Activated CD4-positive, alpha-beta T cell treated with anti-CD3 and anti-CD28 coated beads, Interleukin-2, amount 50 U/mL, for 24 hours (primary cell): ENCODE measurements at places on chromosomes 6 and 20.
A peak's percentile ranks its signal among the peaks of the same experiment; 100 is the strongest.

GRCh38 chr6:2630891-2631571 is 119.7 kb downstream of the MYLK4 start:
- no peak for DNase-seq

DNA sequence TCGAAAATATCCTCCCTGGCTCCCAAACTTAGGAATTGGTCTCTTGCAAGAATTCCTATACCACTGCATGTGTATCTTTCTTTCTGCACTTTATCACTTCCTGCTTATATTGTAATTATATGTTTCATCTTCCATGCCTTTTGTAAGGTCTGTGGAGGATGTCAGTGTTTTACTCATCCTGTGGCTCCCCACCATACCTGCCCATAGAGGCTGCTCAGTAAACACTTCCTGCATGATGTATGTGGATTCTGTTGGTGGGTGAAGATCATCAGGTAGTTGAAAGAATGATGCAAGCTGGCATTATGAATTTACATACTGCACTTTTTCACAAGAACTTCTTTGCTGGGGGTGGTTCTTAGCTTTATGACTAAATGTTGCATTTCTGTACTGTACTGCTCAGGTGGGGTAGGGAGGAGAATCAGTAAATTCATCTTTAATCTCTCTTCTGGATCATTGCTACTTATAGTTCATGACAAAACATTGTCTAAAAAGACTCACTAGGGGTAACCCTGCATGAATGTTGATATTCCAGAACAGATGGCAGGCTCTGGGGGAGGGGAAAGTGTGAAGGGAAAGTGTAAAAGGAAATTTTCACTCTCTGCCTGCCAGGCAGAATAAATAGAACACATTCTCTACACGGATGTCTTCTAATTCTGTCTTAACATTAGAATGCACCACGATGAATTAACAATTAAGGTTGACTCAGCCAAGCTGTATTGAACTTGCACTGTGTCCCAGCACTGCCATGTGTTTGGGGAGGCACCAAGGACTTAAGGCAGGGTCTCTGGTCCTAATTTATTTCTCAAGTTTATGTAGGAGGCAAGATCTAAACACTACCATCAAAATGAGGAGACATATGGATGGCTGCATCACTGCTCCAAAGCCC is 36.0 kb upstream of the KLHL31 start:
- no peak for DNase-seq

DNA sequence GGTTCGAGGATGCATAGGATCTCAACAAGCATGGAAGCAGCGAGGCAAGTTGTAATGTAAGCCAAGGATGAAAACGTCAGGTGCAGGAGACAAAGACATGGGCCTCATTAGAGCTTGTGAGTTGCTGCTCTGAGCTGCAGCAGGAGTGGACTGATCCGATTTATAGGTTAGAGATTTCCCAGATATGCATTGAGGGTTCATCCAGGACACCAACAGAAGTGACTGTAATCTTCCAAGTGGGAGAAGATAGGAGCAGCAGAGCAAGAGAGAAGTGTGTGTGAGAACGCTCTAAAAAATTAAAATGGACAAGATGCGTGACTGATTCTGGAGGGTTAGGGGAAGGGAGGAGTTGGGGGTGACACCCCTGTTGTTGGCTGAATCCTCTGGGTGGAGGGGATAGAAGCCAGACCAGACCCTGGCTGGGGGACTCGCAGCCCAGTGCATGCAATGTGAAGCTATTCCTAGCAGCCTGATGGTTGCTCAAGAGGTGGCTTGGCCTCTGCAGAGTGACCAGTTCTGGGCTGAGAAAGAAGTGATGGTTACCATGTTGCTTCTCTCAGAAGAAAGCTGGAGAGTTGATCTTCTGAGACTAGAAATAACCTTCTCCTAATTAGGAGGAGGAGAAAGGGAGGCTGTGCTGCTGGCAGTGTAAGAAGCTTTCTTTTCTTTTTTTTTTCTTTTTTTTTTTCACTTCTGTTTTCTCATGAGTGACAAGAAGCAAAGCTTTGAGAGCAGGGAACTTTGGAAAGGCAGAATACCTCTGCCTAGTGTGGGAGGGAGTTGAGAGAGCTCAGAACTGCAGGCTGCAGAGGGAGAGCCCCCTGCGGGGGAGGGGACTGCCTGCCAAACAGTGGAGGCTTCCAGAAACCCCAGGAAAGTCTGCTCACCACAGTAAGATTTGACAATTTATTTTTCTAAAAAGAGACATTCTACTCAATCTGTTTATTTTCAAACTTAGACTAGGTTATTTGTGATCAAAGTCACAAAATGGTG is 116.9 kb downstream of the SLX4IP start:
- DNase-seq: no peak

GRCh38 chr6:139600919-139601475 is 226.5 kb upstream of the CITED2 start:
- DNase-seq: no peak

DNA sequence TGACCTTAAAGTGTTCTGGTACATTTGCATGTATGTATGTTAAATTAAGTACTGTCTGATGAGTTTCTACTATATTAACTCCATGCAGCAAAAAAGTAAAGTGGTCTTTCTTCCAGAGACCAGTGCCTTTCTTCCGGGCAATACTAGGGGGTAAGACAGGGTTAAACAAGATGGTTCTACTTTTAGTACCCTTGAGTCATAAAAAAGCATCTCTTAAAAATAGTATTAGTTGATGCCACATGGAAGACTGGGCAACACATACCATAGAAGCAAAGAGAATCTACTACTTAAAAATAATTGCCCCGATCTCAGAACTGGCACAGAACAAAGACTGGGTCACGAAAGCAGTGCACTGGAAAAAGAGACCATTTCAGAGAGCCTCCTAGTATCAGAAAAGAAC is 66.2 kb downstream of the SESN1 start:
- DNase-seq: no peak

DNA sequence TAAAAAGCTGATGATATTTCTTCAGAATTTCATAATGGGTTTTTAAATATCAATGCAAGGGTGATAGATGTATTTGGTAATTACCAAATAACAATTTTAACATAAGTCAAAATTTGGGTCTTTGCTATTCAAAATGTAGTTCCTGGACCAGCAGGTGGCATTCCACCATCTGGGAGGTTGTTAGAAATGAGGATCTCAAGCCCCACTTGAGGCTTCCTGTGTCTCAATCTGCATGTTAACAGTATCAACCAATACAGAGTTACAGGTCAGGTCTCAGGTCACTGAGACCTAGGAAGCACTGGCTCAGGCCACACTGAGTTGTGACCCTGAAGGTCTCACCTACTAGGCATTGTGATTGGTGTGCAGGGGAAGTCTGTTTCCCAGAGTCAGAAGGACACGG is 57.2 kb upstream of the MTRF1L start:
- no peak for DNase-seq

DNA sequence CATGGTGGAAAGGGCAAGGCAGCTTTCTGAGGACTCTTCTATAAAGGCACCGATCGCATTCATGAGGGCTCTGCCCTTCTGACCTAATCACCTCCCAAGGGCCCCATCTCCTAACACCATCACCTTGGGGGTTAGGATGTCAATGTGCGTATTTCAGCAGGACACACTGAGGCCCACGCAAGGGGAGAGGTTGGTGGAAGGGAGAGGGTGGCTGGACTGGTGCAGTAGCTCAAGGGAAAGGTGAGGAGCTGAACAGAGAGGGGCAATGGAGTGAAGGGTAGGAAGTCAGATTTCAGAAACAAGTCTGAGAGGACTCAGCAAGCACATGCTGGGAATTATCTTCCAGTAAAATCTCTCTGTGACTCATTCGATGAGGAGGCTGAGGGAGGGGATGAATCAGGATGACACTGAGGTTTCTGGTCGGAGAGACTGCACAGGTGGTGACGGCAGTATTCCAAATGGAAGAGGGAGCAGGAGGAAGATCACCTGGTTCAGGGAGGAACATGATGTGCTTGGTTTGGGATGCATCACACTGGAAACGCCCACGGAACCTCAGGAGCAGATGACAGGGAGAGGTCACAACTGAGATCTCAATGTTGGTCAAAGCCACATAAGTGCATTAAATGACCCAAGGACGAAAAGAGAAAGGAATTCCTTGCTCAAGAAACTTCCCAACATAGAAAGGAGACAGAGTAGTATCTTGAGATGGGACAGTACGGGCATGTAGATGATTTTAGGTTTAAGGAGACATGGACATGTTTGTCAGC is 67.1 kb downstream of the TFAP2A start:
- no peak for DNase-seq

DNA sequence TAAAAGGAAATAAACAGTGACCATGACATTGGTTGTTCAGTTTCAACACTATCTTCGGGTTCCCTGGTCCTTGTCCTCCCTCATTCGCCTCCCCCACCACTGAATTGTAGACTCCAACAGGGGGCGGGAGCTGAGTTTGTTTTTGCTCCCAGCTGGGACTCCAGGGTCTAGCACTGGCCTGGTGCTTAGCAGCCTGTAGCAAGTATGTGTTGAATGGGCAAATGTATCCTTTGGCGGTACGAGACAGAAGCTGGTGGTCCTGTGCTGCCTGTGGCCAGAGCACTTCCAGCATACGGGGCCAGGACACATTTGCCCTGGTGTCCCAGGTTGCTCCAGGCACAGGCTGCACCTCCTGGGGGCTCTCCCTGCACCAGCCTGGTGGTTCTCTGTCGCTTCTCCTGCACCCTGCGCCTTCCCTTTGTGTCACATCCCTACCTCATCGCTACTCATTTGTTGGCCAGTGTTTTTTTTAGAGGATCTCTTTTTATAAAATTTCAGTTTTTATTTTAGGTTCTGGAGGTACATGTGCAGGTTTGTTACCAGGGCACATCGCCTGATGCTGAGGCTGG is 40.1 kb downstream of the PHACTR3 start:
- DNase-seq: no peak

DNA sequence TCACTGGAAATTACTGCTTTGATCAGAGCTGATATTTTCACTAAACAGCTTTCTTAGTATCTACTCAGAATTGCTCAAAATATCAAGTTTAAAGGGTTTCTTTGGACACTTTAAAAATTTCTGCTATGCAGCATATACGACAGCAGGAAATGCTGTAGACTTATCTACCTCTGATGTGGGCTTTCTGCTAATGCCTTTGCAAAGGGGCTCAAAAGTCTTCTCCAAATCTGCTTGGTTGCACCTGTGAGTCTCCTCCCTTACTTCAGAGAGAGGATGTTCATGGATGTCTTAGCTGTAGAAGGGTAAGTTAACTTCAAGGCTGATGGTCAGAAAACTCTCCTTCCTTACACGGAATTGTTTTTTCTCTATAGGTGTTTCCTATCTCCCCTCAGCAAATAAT is 19.9 kb upstream of the NUS1 start:
- no peak for DNase-seq

- no peak for DNase-seq
Measured at GRCh38 chr6:1535295-1535694, 74.4 kb upstream of the FOXC1 start.

GRCh38 chr6:11391934-11392777 is 145.4 kb upstream of the TMEM170B start:
- no peak for DNase-seq

GRCh38 chr6:89501222-89501621 is 68.3 kb downstream of the ANKRD6 start:
- no peak for DNase-seq

- no peak for DNase-seq
Measured at GRCh38 chr6:117956386-117956785, 49.3 kb downstream of the SLC35F1 start.

GRCh38 chr6:21208081-21208795 is 385.3 kb upstream of the SOX4 start:
- DNase-seq: no peak

DNA sequence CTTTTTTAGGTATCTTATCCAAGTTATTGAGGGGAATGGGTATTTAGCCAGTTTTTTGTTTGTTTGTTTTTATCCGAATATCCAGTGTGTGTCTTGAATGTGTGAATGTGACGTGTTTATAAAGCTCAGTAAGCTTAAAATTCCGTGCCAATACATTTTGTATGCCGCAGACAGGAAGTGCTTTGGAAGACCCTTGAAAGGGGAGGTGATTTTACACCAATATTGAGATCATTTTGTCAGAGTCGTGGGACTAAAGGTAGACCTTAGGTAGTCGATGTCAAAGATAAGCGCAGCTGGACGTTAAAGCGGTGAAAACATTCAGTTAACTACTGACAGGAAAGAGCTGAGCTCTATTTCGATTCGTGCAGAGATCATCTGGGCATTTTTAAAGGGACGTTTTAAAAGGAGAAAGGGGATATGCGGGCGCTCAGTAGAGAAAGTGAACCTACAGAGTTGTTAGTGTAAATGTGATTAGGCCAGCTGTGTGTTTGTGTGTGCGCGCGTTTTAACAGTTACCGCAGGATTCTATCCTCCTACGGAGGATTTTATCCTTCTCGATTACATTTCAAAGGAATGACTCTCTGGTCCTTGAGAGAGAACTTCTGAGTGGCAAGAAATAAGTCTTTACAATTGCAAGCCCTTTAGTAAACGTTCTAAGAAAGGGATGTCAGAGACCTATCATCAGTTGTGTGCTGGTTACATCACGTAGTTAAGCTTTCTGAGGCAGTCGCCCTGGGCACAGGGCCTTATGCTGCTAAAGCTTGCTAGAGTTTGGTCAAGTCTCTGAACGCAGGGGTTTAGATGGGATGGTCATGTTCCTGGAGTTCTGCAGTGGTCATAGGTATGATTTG is 625 bp upstream of the ECHDC1 start:
- DNase-seq: no peak

DNA sequence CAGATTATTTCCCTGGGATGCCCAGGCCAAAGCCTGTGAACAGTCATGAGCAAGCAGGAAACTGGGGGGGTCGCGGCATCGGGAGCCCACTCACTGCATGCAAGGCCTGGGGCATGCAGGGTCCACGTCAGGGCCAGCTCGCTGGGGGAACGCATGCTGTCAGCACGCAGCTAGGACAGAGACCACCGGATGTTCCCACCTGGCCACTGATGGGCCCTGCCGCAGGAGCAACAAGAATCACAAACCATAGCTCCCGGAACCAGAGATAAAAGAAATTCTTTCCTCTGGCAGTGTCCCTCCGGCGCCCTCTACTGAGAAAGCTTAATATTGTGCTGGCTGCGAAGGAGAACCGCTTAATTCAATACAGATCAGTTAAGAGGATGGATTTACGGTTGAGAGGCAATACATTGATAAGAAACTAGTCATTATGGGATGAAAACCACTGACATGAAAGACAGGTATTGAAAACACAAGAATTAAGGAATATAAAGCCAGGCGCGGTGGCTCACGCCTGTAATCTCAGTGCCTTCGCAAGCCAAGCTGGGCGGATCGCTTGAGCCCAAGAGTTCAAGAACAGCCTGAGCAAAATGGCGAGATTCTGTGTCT is 32.6 kb downstream of the C6orf15 start:
- DNase-seq: peak; percentile 69

- DNase-seq: no peak
Measured at GRCh38 chr6:18513253-18513798, 126.2 kb downstream of the RNF144B start.

GRCh38 chr6:84220809-84221409 is 6.5 kb downstream of the CEP162 start:
- DNase-seq: no peak

DNA sequence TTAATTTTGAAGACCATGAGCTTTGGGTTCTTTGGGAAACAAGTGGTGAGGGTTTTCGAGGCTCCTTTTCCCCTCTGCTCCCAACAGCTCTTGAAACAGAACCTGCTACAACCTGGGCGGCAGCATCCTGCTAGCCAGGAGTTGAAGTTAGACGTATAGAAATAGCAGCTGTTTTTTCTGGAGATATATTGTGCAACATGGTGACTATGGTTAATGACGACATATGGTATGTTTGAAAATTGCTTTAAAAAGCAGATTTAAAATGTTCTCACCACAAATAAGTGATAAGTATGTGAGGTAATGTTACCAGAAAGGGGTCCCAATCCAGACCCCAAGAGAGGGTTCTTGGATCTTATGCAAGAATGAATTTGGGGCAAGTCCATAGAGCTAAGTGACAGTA is 138.9 kb downstream of the PDE7B start:
- no peak for DNase-seq

- DNase-seq: no peak
Measured at GRCh38 chr20:54151075-54151439, 22.7 kb downstream of the CYP24A1 start.
